ENCODE measurements at places on chromosomes 3 and 15. TPM values are rescaled to one million over a fixed set of nuclear protein-coding genes. Genes with fewer than 3 reads are reported as not detected.

The CHAC1 gene
- 5.3 TPM for total RNA-seq

The PAQR5 gene
- 0.92 TPM for total RNA-seq

The CPN2 gene
- total RNA-seq = not detected

The LRTM1 gene
- total RNA-seq = 84.2 TPM

The ARPP21 gene
- total RNA-seq = 89.8 TPM

The CLDN18 gene
- total RNA-seq = 0.62 TPM

The LHFPL4 gene
- total RNA-seq = not detected

The GPR160 gene
- 1.3 TPM for total RNA-seq

The NR1I2 gene
- not detected for total RNA-seq

The ATP13A5 gene
- total RNA-seq = 0.31 TPM

The BUB1B gene
- 26.4 TPM for total RNA-seq

The THRB gene
- total RNA-seq = 3.4 TPM

The ENTPD3 gene
- 3.0 TPM for total RNA-seq

The NEDD4 gene
- 31.5 TPM for total RNA-seq

The PGBD4 gene
- 1.3 TPM for total RNA-seq

The FYCO1 gene
- total RNA-seq = 73.2 TPM

The STRA6 gene
- 14.2 TPM for total RNA-seq

The MME gene
- 11.5 TPM for total RNA-seq

The WDR49 gene
- 2.2 TPM for total RNA-seq

GRCh38 chr3:14876921-14877333, 58.2 kb downstream of the FGD5 start:
- DNase-seq = peak; percentile 70

DNA sequence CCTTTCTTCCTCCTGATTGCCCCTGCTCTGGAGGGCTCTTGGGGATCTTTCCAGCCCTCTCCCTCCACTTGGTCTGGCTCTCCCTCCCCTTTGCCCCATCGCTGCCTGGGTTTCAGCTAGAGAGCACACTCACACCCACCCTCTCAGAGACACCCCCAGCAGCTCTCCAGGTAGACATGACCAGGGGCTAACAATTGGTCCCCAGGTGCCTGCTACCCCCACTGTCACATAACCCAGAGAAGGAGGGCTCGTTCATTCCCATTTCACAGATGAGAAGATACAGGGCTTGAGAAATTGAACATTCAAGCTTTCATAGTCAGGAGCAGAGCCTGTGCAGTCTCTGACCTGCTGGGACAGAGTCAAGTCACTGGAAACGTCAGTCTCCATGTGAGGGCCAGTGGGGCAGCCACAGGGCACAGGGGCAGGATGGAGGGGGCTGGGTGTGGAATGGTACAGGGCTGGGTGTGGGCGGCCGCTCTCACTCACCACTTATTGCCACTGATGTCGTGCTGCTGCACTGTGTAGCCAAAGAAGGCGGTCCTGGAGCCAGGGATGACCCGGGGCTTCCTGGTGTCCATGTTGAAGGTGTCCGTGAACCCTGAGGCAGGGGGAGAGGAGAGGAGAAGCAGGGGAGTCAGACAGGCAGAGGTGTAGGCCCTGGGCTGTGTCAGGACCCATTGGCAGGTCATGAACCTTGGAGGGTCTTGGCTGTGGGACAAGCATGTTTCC, 29.4 kb downstream of the ITGA11 start:
- DNase-seq = no peak

DNA sequence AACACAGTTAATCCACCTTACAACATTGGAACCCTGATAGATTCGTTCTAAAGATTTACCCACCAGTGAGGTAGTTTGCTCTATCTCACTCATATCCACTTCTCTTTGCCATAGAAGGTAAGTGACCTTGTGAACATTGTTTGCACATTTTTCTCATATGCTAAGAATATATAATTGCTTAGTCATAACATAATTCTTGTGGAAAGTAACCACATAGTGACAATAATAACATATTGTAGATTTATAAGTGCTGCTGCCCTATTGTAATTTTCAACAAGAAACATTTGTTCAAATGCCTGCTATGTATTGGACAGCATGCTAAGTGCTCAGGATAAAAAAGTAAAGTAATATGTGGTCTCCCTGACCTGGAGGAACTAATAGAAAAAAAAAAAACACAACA, 554.2 kb upstream of the KCNMB2 start:
- DNase-seq = no peak

- no peak for DNase-seq
These were observed 78.9 kb upstream of the DPH6 start for GRCh38 chr15:35624881-35625280.

GRCh38 chr3:160929595-160929994, 173.6 kb downstream of the PPM1L start:
- peak; percentile 24 for DNase-seq

GRCh38 chr15:55740359-55740878, 2.5 kb downstream of the PRTG start:
- no peak for DNase-seq

- no peak for DNase-seq
These were observed 85.9 kb downstream of the SLCO3A1 start for GRCh38 chr15:91939403-91939831.

DNA sequence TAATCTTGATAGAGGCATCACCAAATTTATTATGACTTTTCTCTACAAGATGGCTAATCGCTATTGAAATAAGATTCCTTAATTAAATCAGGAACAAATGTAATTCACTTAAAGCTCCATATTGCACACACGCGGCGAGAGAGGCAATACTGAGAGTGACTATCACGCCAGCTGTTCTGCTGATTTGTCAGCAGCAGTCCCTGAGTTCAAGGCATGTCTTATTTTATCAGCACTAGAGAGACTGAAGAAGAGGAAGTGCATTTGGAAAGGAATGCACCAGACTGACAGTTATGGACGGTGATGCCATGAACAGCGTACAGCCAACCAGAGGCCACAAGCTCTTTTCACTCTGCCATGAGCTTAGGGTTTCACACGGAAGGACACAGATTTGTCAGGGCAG, 83.6 kb upstream of the SLCO3A1 start:
- peak; percentile 7 for DNase-seq

DNA sequence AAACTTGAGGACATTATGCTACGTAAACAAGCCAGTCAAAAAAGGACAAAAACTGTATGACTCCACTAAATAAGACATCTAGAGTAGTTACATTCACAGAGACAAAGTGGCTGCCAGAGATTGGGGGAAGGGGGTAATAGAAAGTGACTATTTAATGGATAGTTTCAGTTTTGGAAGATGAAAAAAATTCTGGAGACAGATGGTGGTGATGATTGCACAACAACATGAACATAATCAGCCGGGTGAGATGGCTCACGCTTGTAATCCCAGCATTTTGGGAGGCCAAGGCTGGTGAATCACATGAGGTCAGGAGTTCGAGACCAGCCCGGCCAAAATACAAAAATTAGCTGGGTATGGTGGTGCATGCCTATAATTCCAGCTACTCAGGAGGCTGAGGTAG, 40.6 kb downstream of the DPP8 start:
- no peak for DNase-seq

GRCh38 chr15:88258093-88258641, 1.6 kb upstream of the NTRK3 start:
- DNase-seq = peak; percentile 58

DNA sequence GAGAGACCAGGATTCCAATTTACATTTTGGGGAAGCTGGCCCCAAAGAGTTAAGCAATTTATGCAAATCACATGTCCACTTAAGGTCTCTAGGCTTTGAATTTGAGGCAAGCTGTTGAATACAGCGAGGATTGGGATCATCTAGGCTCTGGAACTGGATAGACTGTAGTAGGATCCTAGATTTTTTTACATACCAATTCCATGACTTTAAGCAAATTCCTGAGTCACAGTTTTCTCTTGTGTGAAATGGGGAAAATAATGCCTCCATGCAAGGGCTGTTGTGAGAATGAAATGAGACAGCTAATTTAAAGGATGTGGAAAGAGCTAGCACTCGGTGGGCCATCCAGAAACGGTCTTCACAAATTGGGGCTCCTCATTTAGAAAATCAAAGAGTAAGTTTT, 103.4 kb downstream of the MINAR1 start:
- DNase-seq = no peak

GRCh38 chr3:25597535-25598101, 67.1 kb downstream of the TOP2B start:
- peak; percentile 21 for DNase-seq

DNA sequence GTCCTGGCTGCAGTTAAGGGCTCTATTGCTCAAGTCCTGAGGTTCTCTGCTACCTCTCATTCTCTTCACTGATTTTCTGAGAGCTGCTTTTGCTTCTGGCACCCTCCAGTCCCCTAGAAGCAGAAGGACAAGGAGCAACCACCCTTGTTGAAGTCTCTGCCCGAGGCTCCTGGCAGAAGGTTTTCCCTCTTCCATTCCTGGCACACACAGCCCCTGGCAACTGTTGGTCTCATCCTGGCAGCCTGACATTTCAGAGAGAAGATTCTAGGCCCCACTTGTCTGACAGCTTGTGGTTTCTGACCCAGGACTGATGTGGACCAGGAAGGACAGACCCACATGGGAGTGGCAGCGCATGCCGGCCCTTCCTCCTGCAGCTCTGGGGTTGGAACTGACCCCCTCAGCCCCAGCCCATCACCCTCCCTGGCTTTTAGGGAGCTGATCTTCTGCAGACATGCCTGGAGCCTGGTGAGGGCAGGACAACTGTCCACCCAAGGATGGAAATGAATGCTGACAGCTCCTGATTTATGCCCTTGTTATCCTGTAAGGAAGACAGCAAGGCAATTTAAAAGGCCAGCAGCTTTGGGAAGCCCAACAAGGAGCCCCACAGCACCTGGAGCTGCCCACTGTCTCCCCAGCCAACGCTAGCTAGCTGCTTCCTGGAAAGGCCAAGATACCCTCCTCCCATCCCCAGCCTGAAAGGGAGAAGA, 13.0 kb upstream of the NTRK3 start:
- DNase-seq = no peak

DNA sequence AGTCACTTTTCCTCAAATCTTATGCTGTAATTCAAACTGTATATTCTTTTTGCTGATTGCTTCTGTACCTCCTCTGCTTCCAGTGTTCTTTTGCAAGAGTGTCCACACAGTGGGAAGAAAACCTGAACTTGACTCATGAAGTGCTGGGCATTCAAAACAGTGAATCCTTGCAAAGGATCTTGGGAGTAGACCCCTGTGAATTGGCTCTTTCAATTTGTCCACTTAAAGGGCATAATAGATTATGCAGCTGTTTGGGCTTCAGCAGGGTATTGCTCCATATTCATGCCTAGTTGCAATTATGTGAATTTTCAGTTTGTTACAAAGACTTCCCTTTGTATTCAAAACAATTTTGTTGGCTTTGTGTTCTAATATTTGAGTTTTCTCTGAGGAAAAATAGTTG, 11.4 kb downstream of the ZFAND6 start:
- peak; percentile 37 for DNase-seq

- DNase-seq = no peak
These were observed 631.4 kb upstream of the MDFIC2 start for GRCh38 chr3:70943886-70944285.

GRCh38 chr3:10205451-10206165, 40.9 kb downstream of the IRAK2 start:
- no peak for DNase-seq

DNA sequence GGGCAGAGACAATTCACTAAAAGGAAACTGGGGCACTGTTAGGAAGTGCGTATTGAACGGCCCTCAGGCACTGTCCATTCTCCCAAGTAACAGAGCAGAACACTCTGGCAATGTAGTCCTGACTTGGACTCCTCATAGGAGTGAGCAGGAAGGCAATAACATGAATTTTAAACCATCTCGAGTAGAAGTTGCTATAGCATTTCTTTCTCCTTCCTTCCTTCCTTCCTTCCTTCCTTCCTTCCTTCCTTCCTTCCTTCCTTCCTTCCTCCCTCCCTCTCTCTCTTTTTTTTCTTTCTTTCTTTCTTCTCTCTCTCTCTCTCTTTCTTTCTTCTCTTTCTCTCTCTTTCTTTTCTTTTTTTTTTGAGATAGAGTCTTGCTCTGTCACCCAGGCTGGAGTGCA, 46.4 kb upstream of the TRA2B start:
- DNase-seq = no peak

DNA sequence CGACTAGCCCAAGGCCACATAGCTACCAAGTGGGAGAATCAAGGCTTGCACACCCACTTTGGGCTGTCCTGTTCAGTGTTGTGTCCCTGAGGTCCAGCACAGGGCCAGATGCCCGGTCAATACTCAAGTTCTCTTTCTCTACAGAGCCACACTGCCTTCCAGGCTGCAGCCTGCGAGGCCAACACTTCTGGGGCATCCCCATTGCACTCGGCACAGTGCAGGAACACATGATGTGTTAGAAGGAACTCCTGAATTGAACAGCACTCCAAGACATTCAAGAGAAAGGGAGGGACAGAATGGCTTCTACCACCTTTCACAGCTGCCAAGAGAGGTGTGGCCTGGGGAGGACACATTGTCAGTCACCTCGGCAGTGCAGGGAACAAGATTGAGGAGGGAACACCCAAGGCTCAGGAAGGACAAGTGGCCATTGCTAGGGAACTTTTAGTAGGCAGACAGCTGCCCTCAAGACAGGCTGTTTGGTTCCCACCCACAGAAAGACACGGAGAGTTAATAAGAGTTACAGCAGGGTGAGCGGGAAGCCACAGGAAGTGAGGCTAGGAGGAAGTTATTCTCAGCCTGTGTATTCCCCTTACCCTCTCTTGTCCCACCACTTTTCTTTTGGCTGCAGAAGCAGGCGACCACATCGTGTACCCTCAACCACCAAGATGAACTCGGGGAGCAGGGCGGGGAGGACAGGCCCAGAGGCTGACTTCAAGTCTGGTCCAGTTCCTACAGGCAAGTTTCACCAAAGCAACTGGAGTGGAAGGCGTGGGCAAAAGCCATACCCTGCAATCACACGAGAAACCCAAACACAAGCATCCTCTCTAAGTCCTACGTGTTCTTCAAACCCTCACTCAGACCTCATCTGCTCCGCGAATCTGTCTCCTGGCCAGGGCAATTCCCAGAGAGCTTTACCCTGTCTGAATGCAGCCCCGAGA, 69.4 kb downstream of the SRGAP3 start:
- no peak for DNase-seq

DNA sequence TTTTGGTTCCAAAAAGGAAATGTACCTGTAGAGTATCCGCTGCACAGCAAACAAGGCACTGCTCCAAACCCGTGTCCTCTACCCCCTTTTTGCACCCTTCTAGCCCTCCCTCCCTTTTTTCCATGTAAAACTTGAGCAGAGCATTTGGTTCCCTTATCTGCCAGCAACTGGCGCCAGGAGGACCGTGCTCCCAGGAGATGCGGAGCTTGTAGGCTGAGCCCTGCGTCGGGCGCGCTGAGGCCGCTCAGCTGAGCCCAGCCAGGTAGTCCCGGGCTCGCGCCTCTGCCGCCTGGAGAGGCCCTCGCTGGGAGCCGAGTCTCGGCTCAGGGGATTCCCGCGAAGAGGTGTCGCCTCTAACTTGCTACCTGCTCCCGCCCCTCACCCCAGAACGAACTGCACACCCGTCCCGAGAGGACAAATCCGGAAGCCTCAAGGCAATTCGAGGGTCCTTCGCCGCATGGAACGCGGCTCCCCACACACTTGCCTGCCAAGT, 575 bp downstream of the TRPM7 start:
- DNase-seq = peak; percentile 57

- no peak for DNase-seq
These were observed 13.2 kb downstream of the NR1I2 start for GRCh38 chr3:119794971-119795612.

DNA sequence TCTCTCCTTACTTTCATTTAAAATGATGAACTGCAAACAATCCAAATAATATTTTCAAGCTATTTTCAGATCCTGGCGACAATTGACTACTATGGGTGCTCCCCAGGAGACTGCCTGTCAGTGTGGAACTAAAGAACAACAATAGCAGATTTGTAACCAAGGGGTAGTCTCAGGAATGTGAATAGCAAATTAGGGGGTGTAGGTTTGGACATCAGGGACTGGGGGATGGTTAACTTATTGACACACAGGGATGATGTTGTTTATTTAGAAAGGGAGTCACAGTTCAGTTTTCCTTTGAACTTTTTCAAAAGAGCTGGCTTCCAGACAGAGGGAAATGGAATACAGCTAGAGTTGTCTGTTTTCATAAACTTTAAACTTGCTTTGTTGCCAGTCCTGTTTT, 229.8 kb downstream of the LRTM1 start:
- DNase-seq = no peak
